ENCODE measurements at places on chromosomes 5 and 9.
A peak's percentile ranks its signal among the peaks of the same experiment; 100 is the strongest.

DNA sequence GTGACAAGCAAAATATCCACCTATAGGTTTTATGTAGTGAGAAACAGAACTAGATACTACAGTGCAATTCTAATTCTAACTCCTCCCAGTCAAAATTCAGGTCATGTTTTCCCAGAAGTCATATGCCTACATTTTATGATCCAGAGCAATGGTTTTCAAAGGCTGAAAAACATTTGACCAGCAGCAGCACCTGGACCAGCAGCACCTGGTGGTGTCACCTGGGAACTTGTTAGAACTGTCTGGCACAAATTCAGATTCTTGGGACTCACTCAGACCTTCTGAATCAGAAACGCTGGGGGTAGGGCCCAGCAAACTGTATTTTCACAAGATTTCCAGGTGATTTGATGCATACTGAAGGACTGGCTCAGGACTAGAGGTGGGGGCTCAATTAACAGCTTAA, 367.7 kb upstream of the RFX3 start:
- no peak for DNase-seq

GRCh38 chr9:98391867-98392266, 136.4 kb upstream of the TBC1D2 start:
- DNase-seq, result no peak

- DNase-seq, result no peak
These were observed 115.7 kb upstream of the SMC2 start for GRCh38 chr9:103978396-103978795.

DNA sequence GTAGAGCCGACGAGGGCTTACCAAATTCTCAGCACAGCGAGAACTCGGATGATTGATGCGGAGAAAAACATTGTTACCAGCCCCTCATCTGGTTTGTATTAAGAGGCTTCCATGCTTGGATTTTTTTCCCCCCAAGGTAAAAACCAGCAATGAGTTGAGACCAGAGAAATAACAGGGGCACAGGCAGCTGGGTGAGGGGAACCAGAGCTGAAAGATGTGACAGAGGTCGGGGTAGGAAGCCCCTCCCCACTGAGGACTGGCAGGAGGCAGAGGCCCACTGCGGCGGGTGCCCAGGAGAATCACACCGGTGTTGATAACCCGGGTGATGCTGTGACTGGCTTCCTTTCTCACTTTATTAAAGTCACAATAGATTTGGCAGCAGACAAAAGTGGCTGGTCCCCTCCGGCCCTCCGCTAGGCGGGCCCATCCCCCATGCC, 116.5 kb upstream of the PHYKPL start:
- DNase-seq, result no peak

GRCh38 chr5:171957591-171958251, 48.7 kb downstream of the FBXW11 start:
- no peak for DNase-seq

- DNase-seq, result no peak
These were observed 8.0 kb downstream of the KLF9 start for GRCh38 chr9:70406434-70406862.

GRCh38 chr5:173581408-173582215, 34.8 kb downstream of the BOD1 start:
- peak; percentile 2 for DNase-seq

DNA sequence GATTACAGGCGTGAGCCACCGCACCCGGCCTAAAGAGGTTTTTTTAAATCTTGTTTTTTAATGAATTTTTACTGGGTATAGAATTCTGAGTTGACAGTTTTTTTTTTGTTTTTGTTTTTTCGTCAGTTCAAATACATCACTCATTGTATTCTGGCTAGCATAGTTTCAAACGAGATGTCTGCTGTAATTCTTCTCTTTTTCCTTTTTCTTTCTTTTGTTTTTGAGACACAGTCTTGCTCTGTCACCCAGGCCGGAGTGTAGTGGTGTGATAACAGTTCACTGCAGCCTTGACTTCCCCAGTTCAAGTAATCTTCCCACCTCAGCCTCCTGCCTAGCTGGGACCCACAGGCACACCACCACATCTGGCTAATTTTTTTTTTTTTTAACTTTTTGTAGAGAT, 2.2 kb upstream of the PRRT1B start:
- DNase-seq, result no peak

GRCh38 chr5:5200133-5200532, 60.0 kb downstream of the ADAMTS16 start:
- DNase-seq, result no peak

DNA sequence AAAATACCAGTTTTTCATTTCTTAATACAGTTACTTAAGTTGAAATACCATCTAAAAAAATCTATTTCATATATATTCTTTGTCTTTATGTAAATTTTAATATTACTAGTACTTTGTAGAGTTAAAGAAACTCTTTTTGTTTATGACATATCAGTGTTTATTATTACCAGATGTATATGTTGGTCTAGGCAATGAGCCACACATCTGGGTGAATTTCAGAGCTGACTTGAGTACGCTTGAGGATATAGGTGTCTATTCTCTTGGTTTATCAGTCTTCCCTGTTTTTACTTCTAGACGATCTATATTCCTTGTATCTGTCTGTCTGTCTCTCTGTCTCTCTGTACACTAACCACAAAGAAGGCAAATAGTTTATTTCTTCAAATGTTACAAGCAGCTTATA, 2.9 kb downstream of the SMAD5 start:
- DNase-seq, result no peak

GRCh38 chr5:138192826-138193225, 13.9 kb downstream of the KIF20A start:
- no peak for DNase-seq

DNA sequence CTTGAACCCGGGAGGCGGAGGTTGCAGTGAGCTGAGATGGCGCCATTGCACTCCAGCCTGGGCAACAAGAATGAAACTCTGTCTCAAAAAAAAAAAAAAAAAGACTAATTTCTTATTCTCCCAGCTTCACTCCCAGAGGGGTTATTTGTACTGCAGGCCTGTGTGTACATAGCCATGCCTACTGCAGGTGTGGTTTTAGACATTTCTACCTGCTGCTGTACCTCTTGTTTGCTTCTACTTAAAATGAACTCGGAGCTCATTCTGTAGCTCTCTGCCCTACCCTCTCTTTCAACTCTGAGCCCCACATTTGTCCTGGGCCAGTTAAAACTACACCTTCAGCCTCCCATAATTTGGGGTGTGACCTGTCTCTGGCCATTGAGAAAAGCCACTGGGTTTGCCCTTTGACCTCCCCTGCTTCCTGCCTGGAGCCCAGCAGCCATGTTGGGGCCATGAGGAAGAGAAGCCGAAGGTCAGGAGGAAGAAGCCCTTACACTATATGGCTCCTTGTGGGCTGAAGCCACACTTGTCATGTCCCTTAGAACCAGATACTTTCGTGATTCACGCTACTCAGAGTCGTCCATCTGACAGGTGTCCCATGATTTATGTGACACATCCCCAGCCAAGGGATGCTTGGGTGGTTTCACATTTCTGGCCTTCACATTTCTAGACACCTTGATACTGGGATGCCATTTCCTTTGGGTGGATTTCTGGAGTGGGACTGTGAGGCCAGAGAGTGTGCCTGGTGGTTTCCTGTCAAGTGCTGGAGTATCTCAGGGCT, 9.4 kb upstream of the CARD19 start:
- no peak for DNase-seq

- DNase-seq, result peak; percentile 15
These were observed 269.8 kb downstream of the SYK start for GRCh38 chr9:91071184-91071990.

- no peak for DNase-seq
These were observed 209.3 kb downstream of the DAB2IP start for GRCh38 chr9:121860744-121861143.

DNA sequence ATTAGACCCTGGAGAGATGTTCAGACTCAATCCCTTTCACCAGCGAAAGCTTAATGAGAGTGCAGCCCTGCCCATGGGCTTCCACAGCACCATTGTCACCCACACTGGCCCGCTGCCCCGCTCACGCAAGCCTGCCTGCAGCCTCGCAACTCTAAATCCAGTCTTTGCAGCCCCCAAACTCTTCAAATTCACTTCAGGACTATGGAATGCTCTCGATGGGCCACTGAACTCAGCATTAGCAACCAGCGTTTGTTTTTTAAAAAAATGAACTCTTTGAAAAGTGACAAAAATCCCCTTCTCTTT, 17.1 kb downstream of the DCANP1 start:
- no peak for DNase-seq

GRCh38 chr5:164191240-164191639, 685.8 kb downstream of the MAT2B start:
- DNase-seq, result no peak

- DNase-seq, result no peak
These were observed 12.2 kb upstream of the SLC2A6 start for GRCh38 chr9:133490865-133491655.

DNA sequence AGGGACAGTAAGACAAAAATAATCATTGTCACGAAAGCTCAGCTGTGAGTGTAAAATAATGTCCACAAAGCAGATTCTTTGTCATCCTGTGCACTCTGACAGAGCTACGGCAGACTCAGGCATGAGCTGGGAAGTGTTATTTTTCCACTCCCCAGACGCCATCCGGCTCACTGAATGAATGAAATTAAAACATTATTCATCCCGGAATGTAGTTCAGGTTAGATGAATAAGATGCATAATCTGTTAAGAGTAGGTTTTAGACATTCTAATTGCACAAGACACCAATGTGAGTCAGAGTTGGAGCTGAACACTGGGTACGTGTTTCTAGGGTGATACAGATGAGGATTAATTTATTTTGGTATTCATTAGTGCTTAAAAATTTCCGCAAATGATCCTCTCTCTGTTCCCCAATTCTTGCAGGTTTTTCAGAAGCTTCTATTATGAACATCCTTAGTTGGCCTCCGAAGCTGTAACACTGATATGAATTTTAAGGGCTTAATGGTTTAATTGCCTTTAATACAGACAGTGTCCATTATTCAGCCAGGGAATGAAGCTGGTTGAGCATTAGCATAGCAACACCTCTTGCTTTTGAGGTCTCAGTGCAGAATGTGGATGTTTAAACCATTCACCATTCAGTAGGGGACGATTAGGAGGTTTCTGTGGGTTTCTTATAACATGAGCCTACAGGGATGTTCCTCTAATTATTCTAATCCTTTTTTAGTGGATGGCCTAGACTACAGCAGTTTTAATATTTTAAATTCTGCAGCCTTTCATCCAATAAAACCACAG, 65.6 kb upstream of the FRRS1L start:
- no peak for DNase-seq

DNA sequence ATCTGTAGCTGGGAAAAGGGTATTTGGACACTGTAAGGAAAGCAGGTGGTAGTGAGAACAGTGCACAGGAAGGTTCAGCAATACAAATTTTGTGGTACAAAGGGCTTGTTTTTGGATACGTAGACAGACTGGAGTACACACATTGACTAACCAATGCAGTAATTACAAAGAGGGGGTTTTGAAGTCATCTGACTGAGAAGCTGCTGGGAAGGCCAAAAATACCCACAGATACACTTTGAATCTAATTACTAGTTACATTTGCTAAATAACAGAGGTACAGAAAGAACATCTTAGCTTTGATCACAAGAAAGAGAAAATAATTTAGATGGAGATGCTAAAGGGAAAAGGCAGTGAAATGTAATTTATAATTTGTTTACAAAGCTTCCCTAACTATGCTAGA, 45.9 kb downstream of the PKD2L2 start:
- DNase-seq, result no peak

GRCh38 chr5:134103998-134104654, 10.4 kb upstream of the TCF7 start:
- DNase-seq, result no peak

DNA sequence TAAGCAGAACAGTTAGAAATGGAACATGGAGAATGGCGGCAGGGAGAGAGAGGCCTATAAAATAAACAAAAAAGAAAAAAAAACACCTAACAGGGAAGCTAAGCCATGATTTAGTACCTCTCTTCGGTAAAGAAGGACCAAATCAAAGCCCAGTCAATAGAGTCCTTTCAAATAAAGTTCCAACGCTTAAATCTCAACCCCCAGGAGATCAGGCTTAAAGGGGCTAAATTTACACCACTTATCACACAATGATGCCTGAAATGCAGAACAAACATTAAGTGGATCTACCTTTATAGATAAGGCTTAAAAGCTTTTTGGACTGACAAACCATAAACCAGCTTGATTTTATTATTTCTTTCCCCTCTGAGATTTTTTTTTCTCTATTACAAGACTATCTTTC, 66.3 kb downstream of the PRELID2 start:
- no peak for DNase-seq

DNA sequence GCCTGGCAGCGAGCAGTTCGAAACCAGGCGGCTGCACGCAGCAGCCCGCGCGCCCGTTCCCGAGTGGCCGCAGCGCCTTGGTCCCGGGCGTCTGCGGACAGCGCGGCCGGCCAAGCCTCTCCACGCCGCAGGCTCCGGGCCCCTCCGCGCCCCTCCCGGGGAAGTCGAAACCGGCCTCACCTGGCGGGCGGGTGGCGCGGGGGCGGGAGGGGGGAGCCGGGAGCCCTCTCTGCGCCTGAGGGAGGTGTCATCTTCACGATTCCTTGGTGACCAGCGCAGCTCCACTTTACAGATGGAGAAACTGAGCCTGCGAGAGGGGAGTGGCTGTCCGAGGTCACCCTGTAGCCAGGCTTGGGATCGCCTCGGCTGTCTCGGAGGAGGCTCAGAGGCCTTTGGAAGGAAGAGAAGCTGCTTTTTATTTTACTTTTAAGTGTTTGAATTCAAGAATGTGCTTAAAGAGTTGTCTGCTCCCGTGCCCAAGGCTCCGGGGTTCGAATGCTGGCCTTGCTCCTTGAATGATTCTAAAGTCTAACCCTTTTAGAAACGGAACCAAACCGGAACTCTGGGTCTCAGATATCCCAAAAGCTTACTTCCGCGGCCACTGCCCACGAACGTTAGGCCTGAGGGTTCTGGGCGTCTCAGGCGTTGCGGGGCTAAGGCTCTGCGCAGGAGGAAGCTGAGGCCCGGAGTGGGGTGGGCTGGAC, 662 bp downstream of the SUSD3 start:
- DNase-seq, result no peak

DNA sequence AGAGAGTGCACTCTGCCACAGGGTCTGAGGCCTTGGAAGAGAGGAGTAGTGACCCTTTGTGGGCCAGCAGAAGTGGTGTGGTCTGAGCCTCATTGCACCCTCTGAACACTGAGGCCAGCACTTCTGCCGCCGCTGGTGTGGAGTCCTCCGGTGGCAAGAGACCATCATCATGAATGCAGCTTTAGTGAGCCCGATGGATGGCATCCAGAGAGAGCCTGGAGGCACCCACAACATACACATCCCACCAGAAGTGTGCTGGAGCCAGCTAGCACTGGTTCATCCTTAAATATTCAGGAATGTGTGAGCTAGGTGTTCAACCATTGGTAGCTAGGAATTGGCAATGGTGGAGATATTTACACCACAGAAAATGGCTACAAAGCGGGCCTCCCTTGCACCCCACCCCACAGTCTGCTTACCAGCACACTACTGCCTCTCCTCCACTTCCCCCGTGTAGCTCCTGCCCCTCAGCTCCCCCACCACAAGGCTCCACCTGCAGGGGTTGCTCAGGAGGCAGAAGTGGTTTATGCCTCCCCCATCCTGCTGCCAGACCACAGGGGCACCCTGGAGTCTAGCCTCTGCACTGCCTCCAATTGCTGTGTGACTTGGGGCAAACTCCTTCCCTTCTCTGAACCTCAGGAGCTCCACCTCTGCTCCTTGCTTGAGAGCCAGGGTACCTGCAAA, 16.4 kb downstream of the SLC6A7 start:
- DNase-seq, result no peak

Measured in stimulated activated CD8-positive, alpha-beta memory T cell treated with anti-CD3 and anti-CD28 coated beads, Interleukin-4, amount 100 ng/mL, for 4 hours (primary cell).